Activated CD4-positive, alpha-beta memory T cell treated with anti-CD3 and anti-CD28 coated beads, Interleukin-2, amount 10 ng/mL, durations not matched to agents 7 days and 5 days (primary cell): ENCODE measurements at places on chromosomes 12 and 14. TPM values are rescaled to one million over a fixed set of nuclear protein-coding genes. Genes with fewer than 3 reads are reported as not detected.

The CLEC1B gene
- total RNA-seq: not detected

The SLC7A7 gene
- 0.38 TPM for total RNA-seq

The SLC10A1 gene
- total RNA-seq: not detected

GRCh38 chr12:81500788-81501187 is 258.4 kb downstream of the PPFIA2 start:
- no peak for DNase-seq

DNA sequence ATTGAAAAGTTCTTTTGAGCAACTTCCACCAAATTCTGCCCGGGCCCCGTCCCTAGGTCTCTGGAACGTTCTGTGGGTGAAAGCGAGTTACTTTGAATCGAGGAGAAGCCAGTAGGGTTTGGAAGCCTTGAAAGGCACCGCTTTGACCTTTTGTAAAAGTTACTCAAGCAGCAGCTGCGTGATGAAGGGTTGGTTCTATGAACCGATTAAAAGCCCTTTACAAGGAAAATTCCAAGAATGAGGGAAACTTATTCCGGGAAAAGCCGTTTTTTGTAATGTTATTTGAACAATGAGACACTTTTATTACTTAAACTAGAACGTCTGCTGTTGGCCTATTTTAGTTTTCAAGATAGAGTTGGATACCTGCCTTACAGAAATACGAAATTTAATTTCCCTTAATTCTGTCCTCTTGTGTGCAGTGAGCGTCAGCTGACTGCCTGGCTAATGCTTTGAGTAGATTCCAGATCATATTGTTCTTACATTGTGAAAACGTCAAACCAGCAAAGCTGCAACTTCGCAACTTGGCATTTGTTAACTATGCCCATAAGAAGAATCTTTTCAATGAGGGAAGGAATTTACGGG is 906 bp downstream of the LARP4 start:
- DNase-seq: no peak

DNA sequence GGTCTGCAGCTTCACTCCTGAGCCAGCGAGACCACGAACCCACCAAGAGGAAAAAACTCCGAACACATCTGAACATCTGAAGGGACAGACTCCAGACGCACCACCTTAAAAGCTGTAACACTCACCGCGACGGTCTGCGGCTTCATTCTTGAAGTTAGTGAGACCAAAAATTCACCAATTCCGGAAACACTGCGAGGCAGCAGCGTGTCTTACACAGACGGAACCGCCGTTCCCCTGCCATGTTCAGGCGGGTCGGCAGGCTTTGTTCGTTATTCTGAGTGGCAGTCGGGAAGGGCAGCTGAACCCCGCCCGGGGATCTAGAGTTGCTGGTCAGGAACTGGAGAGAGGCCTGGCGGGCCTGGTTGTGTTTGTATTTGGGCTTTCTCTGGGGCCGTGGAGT is 20.3 kb upstream of the LPCAT3 start:
- DNase-seq: no peak

GRCh38 chr14:75518625-75519024 is 3.6 kb upstream of the BATF start:
- peak; percentile 65 for DNase-seq
